NCI-H1694 (cell line): ENCODE measurements at places on chromosomes 3 and 15.

GRCh38 chr3:150519026-150519425 lies 27.3 kb downstream of the SERP1 start:
- no peak for DNase-seq

GRCh38 chr3:158093526-158093925 lies 12.7 kb downstream of the SHOX2 start:
- no peak for DNase-seq

GRCh38 chr3:105801397-105801796 lies 67.4 kb downstream of the CBLB start:
- no peak for DNase-seq

- DNase-seq: no peak
These were observed 113.5 kb downstream of the TRIM42 start for GRCh38 chr3:140791368-140791767.

DNA sequence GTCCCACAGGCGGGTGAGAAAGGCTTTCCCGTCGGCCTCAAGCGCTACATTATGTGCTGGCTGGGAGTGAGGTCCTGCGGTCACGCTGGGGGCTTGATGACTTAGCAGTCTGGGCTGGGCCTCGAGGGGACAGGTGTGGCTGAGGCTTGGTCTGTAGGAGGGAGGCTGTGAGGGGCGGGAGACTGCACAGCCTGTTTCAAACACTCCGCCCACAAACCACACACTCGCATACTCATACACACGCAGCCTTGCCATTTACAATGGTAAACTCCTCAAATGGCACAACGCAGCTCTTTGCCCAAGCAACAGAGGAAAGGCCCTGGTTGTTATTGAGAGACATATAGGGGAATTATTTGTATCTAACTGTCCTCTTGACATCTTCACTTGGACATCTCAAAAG lies 32.4 kb upstream of the RASGRF1 start:
- DNase-seq: no peak

- DNase-seq: no peak
These were observed 110.1 kb upstream of the TGFBR2 start for GRCh38 chr3:30496066-30496966.

DNA sequence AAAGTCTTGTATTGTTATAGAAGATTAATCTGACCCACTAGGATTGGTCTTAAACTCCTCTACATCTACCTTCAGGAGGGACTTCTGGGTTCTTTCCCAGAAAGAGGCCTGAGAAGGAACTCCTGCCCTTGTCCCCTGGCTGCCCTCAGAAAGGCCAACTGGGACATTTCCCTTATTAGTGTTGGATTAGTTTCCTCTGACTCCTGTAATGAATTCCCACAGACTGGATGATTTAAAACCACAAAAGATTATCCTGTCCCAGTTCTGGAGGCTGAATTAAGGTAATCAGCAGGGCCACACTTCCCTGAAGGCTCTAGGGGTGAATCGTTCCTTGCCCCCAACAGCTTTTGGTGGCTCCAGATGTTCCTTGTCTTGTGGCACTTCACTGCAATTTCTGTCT lies 102.8 kb upstream of the NMNAT3 start:
- no peak for DNase-seq
